ENCODE measurements at places on chromosomes 1 and 21.

DNA sequence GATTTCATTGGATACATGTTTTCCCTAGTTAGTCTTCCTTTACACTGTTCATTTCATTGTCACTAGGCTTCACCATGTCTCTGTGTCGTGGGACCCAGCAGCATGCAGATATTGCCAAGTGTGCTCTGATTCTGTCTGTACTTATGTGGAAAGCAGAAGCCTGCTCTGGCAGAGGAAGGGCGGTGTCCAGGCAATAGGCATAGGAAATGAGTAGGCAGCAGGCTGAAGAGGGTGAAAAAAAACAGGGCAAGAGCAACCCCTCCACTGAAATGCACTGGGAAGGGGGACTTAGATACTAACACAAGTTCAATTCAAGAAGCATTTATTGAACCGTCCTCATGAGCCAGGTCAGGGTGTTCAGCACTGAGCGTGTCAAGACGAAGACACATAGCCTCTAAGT lies 85.2 kb upstream of the VAV3 start:
- no peak for DNase-seq

DNA sequence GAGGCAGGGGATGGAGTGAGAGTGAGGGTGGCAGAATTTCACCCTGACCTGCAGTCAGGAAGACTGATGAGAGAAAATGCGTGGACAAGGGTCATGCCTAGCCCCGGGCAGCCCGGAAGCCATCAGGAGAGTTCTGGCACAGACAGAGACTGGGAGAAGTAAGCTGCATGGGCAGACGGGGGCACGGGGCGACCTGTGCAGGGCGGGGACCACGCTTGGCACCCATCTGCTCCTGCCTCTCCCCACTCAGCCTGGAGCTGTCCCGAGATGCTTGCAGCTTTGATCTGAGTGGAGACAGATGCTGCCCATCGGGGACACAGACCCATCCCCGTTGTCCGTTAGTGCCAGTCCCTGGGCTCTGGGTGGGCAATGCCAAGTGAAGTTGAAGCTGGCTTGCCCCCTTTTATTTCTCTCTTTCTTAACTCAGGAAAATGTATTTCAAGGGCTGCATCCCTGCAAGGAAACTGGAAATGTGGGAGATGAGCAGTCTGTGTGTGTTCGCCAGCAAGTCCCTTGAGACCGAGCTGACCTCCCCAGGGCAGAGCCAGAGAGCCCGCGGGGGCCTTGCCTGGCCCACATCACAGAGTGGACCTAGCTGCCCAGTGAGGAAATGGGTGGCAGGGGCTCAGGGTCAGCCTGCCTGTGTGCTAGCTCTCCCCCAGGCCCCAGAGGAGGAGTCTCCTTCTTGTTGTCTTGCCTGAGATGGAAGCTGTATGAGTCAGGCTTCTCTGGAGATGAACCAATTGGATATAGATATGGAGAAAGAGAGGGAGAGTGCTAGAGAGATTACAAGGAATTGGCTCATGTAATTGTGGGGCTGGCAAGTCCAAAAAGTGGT lies 121.3 kb upstream of the C1orf174 start:
- peak; percentile 56 for DNase-seq

- no peak for DNase-seq
These were observed 21.1 kb downstream of the CACNA1E start for GRCh38 chr1:181504399-181504842.

GRCh38 chr1:205504311-205505075 lies at the start of gene CDK18:
CDK18 (plus strand) TSS chr1:205504669; CDS start chr1:205523168, 18,499 bp downstream.
- no peak for DNase-seq

All from vagina (tissue), 2 donors.